ENCODE measurements at places on chromosomes 16 and 17. TPM values are rescaled to one million over a fixed set of nuclear protein-coding genes. Genes with fewer than 3 reads are reported as not detected.

- DNase-seq = peak; percentile 86
Observed at GRCh38 chr16:70804153-70804733, 3.3 kb upstream of the VAC14 start.

DNA sequence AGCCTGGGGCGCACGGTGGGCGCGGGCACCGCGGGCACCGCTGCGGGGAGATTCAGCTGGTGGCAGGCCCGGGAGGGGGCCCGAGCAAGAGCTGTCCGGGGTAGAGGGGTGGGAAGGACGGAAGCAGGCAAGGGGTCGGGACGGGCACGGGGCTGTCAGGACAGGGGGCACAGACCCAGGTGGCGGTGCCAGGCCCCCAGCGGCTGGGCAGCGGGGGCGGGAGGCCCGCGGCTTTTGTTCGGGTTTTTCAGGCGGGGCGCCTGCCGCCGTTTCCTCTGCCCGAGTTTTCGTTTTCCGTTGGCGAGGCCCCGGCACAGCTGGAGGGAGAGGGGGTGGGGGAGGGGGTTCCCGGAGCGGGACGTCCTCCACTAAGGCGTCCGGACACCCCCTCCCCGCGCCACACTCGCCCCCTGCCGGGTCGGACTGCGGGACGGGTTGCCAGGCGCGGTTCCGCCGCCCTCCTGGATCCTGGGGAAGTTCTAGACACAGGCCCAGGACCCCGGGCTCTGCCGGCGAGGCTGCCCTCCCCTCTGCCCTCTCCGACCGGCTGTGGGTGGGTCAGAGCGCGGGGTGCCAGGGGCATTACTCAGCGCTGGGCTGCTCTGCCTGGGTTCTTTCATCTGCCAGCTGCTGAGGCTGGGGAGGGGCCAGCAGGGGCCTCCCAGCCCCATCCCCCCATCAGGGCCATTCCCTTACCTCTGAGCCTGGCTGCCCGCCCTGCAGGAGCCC is 543 bp downstream of the ARHGAP23 start:
- DNase-seq = peak; percentile 61

GRCh38 chr16:53257001-53257400 is 177.3 kb upstream of the RBL2 start:
- peak; percentile 82 for DNase-seq

DNA sequence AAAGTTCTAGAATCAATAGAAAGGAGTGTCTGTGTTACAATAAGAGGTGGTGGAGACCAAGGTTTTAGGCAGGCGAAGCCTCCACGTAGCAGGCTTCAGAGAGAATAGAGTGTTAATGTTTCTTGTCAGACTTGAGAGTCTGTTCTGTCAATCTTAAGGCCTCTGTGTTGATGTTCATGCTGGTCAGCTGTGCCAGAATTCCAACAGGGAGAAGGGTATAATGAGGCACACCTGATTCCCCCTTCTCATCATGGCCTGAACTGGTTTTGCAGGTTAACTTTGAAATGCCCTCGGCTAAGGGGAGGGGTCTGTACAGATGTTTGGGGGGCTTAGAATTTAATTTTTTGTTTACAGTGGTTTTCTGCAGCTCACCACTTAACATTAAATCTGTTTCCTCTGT is 46.0 kb downstream of the RNF112 start:
- DNase-seq = no peak

Gene RANGRF
- total RNA-seq = 11.0 TPM

DNA sequence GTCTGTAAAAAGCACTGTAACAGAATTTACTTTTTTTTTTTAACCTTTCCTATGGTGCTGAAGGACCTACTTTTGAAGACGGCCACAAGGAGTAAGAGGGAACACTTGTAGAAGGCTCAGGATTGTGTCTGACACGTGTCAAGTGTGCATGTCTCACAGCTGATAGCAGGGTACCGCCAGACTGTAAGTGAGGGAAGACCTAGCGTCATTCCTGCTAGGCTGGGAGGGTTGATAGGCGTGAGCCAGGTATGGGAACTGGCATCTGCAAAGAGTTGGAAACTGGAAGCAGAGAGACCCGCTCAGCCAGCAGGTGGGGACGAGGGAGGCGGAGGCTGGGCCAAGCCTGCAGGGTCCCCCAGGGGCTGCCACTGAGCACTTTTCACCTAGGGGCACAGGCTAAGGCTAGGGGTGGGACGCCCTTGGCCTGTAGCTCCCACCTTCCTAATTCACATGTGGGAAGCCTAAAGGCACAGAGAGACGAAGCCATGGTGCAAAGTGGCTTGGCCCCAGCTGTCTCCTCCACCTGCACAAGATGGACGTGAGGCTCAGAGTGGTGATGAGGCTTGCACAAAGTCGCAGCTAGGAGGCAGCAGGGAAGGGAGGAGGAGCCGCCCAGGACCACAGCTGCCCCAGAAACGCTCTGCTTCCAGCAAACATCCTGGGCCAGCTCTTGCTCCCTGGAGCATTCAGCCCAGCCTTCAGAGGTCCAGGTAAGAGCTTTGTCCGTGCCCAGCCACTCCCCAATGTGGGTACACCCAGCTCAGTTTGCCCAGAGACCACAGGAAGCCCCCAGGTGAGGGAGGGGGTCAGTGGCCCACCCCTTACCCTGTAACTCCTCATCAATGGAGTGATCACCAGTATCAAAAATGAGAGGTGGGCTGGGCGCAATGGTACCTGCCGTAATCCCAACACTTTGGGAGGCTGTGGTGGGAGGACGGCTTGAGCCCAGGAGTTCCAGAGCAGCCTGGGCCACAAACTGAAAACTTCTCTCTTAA is 18.9 kb downstream of the VASN start:
- DNase-seq = no peak

DNA sequence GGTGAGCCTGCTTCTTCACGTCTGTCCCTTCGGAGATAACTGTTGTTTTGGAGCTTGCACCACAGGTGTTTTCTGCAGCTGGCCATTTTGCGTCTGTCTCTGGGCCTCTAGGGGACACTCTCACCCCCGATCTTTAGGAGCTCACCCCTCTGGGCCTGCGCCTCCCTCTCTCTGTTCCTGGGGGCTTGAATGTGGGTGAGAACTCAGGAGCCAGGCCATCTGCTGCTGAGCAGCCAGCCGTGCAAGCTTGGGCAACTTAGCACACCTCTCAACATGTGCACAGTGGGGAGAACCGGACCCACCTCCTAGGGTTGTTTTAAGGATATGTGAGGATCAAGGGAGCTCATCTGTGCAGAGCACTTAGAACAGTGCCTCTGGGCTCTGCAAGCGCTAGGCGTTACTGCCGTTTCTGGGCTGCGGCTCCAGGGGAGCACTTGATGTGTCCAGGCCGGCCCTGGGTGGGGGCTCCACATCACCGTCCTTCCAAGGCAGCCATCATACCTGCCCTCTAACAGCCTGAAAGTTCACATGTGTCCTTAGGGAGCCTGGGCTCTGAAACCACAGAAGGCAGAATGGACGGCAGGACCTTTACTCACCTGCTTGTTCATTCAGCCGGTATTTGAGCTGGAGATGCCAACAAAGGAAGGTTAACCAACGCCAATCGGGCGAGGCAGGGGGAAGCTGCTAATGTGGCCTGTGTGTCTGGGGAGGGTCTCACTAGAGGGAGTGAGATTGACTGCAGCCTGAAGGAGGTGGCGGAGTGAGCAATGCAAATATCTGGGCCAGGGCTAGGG is 66.3 kb downstream of the MRC2 start:
- DNase-seq = no peak

DNA sequence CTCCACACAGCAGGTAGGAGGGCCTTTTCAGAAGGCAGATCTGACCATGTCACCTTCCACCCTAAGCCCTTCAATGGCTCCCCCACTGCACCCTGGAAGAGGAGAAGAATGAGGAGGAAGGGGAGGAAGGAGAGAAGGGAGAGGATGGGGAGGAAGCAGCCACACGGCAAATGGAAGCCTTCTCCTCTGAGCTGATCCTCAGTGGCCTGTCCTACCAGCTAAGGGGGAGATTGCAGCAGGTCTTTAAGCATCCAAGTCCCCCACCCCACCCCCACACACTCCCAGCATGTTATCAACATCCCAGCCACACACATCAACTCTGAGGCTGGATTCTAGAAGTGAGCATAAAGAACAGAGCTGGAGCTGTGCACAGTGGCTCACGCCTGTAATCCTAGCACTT is 46.2 kb upstream of the RBFOX3 start:
- no peak for DNase-seq

DNA sequence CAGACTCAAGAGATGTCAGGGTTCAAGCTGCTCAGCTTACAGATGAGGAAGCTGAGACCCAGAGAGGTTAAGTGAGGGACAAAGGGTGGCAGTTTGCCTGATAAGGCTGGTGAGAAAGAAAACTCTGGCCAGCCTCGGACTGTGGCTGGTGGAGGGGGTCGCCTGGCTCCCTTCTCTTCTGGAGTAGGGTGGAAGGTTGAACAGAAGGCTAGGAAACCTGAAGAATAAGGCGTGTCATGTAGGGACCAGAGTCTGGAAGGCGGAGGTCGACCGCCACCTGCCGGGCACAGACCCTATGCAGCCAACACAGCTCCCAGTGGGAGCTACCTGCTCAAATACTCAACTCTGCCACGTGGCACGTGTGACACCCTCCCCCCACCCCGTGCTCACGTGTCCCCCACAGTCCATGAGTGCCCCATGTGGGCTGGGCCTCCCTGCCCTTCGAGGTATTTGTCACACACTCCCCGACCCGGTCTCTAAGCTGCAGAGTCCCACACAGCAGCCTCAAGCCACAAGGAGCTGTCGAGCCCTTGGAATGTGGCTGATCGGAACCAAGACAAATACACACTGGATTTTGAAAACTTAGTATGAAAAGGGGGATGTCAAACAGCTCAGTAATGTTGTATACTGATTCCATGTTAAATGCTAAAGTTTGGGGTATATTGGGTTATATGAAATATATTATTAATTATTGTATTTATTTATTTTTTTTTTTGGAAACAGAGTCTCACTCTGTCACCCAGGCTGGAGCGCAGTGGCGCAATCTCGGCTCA is 11.8 kb downstream of the HID1 start:
- peak; percentile 14 for DNase-seq

Gene SGSH
- 17.6 TPM for total RNA-seq

- no peak for DNase-seq
Observed at GRCh38 chr17:17426184-17426583, 50.6 kb upstream of the MED9 start.

Gene CDH5
- 2.9 TPM for total RNA-seq

GRCh38 chr16:50360779-50361178 is 8.0 kb downstream of the BRD7 start:
- peak; percentile 8 for DNase-seq

Gene SLFN13
- 1.7 TPM for total RNA-seq

DNA sequence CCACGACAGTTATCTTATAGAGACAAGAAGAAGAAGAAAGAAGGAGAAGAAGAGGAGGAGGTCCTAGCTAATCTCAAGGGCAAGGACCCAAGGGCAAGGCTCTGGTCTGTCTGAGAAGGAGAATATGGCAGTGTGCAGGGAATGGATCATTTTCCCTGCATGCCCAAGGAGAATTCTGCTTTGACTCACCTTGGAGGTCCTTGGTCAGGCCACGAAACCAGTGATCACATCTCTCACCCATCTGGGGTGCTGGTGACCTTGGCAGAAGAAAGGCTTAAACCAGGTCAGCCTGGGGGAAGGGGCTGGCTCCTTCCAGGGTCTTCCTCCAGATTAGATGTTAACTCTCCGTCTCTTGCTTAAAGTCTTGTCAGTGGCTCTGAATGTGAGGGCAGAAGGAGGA is 1.6 kb upstream of the FMNL1 start:
- no peak for DNase-seq

GRCh38 chr17:72152387-72152929 is 31.6 kb downstream of the SOX9 start:
- DNase-seq = peak; percentile 13

DNA sequence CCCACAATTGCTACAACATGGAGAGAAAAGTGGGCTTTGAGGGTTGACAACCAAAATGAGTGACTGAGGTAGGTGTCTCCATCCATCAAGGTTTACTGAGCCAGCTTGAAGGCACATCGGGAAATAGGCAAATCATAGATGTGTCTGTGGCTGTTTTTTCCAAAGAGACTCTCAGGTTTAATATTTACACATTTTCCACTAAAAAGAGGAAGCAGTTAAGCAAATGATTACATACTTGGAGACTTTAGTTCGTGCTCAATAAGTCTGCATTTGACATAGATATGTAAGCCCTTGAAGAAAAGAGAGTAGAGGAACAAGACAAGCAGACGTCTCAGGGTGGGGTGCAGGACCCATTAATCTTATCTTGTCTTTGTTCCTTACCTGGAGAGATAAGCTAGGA is 148.9 kb upstream of the COX10 start:
- DNase-seq = no peak

Gene CCL4L2
- not detected for total RNA-seq

Gene SHISA6
- total RNA-seq = not detected

GRCh38 chr17:32546031-32546444 is 59.2 kb downstream of the CDK5R1 start:
- DNase-seq = no peak

GRCh38 chr16:77662246-77662645 is 60.1 kb upstream of the NUDT7 start:
- no peak for DNase-seq

- DNase-seq = no peak
Observed at GRCh38 chr16:67989322-67990017, 9.2 kb upstream of the DPEP3 start.

- no peak for DNase-seq
Observed at GRCh38 chr17:30454635-30455034, 22.6 kb upstream of the GOSR1 start.

DNA sequence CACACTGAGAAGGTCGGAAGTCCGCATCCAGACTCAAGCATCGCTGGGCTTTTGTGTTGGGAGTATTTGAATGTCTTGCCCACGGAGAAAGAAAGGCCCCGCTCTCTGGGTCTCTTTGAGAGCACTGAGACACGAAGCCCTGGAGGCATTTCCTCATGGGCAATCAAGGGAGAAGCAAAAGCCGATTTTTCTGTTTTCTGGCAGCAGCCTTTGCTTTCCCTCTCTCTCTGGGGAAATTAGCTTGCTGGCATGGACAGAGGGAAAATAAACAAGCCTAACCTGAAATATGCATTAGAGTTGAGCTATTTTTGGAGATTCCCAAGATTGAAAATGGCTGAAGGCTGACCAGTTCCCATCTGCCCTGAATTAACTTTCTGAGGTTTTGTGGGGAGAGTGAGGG is 238.7 kb downstream of the HAPSTR1 start:
- no peak for DNase-seq

Gene PPP1R1B
- total RNA-seq = 4.1 TPM

Gene KRT12
- not detected for total RNA-seq

DNA sequence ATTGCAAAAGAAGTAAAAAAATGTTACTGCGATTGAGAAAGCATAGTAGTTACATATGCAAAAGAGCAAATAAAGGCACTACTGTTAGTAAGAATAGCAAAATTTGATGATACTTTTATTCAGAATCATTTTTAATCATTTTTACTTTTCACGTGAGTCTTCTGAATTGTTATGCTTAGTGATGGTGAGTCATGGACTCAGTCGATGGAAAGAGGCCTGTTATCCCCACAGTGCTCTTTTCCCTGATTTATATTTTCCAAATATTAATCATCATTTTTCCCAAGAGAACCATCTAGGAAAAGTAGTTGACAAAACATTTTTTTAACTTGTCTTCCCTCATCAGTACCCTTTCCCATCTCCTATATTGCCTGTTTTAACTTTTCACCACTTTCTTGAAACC is 181.1 kb downstream of the CHD9 start:
- DNase-seq = peak; percentile 36

- DNase-seq = peak; percentile 31
Observed at GRCh38 chr17:5785867-5786509, 201.7 kb upstream of the NLRP1 start.
